Activated T-helper 1 cell treated with anti-CD3 and anti-CD28 coated beads, Interleukin-12 subunit alpha, Interleukin-12 subunit beta, Interleukin-2, Interleukin-4 antibody, amounts not matched to agents 30 ng/mL and 10 ng/mL and 1 ng/mL, durations not matched to agents 14 hours and 24 hours and 36 hours (primary cell): ENCODE measurements at places on chromosomes 6 and 20. TPM values are rescaled to one million over a fixed set of nuclear protein-coding genes. Genes with fewer than 3 reads are reported as not detected.

The EPPIN gene
- total RNA-seq: not detected in 2 replicates

The GABRR1 gene
- total RNA-seq: not detected in 2 replicates

The RBBP9 gene
- 18.6 and 18.7 TPM in 2 replicates for total RNA-seq

The ABT1 gene
- 32.6 and 32.9 TPM in 2 replicates for total RNA-seq

GRCh38 chr6:57017069-57017468, 29.4 kb upstream of the KIAA1586 start:
- no peaks in the 10 kb centered on the region for H3K36me3 ChIP-seq
- peaks cover 16% of the 10 kb centered on the region for H3K27me3 ChIP-seq
- H3K4me1 ChIP-seq: no peaks in the 10 kb centered on the region
- no peak for DNase-seq
- H3K4me3 ChIP-seq: no peak overlapping the region

DNA sequence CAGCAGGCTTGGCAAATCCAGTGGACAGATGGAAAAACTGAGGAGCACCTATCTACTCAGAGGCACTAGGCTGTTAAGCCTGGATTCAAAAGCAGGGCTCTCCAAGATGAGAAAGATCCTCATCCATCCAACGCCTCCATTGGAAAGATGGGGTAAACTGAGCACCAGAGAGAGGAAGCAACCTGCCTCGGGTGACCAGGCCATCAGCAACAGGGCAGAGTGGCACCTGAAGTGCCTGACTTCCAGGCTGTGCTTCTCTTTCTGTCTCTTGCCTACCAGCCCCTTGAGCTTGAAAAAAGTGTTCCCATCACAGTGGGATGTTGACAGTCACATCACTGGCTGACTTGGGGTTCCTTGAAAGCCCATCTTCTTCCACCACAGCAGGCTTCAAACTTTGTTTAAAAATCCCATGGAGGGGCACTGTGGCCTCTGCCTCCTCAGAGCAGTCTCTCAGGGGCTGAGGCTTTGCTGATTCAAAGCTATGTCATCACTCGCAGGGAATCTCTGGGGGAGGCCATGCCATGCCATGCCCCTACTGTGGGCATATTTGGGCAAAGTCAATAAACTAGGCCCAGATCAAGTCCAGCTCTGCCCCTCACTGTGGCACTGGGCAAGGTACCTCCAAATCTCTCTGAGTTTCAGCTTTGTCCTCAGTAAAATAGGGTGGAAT, 44.8 kb upstream of the TGM2 start:
- DNase-seq: no peak
- H3K36me3 ChIP-seq: no peaks in the 10 kb centered on the region
- no peak overlapping the region for H3K4me3 ChIP-seq
- H3K27me3 ChIP-seq: peaks cover 16% of the 10 kb centered on the region

GRCh38 chr6:28165563-28165962, 23.9 kb downstream of the ZKSCAN8 start:
- H3K27ac ChIP-seq: no peak overlapping the region
- no peaks in the 10 kb centered on the region for H3K27me3 ChIP-seq
- H3K4me1 ChIP-seq: peaks cover 8% of the 10 kb centered on the region

- peaks cover 25% of the 10 kb centered on the region for H3K36me3 ChIP-seq
- no peak overlapping the region for H3K4me3 ChIP-seq
- no peak for DNase-seq
- H3K4me1 ChIP-seq: peaks cover 18% of the 10 kb centered on the region
- H3K27me3 ChIP-seq: peaks cover 14% of the 10 kb centered on the region
- H3K27ac ChIP-seq: no peak overlapping the region
Measured at GRCh38 chr6:108853077-108853476, 4.9 kb downstream of the ARMC2 start.

- H3K4me3 ChIP-seq: no peak overlapping the region
- no peaks in the 10 kb centered on the region for H3K4me1 ChIP-seq
- no peak for DNase-seq
- no peak overlapping the region for H3K27ac ChIP-seq
- peaks cover 2% of the 10 kb centered on the region for H3K27me3 ChIP-seq
- H3K36me3 ChIP-seq: no peaks in the 10 kb centered on the region
Measured at GRCh38 chr20:4282550-4282949, 267.2 kb upstream of the RNF24 start.

DNA sequence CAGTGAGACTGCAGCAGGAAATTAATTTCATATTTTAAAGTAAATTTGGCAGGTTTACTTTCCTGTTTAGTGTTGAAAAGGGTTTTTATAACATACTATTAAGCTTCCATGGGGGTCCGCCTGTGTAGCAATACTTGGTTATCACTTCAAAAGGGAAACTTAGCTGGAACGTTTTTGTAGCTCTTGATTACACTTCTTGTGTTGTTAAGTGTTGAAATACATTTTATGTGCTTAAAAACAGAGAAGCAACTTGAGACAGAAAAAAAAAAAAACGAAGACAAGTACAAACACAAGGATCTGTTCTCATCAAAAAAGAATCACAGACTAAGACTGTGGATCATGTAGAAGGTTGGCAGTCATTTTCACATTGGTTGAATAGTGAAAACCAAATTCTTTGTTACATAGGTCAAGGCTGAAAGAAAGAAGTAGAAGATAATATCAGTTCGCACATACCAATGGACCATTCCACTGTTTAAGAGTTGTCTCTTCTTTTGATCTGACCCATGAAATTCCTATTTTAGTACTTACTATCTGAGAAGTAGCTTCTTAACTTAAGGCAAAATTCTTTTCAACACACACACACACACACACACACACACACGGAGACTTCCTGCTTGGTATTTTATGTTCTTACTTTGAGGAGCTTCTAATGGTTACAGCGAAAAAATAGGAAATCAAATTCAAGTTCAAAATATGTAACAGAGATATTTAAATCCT, 113.9 kb upstream of the SLC35B3 start:
- H3K27ac ChIP-seq: no peak overlapping the region
- no peak for DNase-seq
- H3K4me3 ChIP-seq: no peak overlapping the region
- H3K4me1 ChIP-seq: no peaks in the 10 kb centered on the region
- no peaks in the 10 kb centered on the region for H3K27me3 ChIP-seq
- no peaks in the 10 kb centered on the region for H3K36me3 ChIP-seq

DNA sequence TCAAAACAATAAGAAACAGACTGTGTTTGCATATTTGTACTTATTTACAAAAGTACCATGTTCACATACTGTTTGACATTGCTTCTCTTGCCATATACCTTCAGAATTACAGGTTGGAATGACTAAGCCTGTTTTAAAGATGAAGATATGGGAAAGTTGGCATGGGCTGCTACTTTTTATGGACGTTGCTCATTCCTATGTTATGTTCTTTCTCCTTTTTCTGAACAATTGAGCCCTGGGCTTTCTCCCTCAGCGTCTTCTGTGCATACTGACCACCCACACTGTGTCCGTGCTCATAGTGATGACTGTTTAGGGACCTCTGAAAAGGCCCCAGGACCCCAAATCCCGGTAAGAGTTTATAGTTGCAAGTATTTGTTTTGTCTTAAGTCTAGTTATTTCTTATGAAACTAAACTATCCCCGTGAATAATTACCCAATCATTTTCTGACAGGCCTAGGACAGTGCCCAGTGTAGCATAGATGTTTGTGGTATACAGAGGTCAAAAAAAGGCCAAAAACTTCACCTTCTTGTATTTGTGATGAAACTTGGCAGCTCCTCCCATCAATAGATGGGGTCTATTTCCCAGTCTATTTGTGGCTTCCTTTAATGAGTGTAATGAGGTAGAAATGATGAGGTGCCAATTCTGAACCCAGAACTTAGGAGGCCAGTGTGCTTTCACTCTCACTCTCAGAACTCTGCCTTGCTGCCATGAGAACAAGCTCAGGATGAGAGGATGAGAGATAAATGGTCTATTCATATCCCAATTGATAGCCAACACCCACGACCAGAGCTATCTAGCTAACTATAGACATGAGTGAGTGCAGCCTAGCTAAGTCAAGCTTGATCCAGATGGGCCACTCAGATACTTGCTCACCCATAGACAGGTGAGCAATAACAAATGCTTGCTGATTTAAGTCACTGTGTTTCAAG, 40.9 kb downstream of the GSTA4 start:
- no peak for DNase-seq
- no peaks in the 10 kb centered on the region for H3K36me3 ChIP-seq
- peaks cover 27% of the 10 kb centered on the region for H3K27me3 ChIP-seq
- H3K4me3 ChIP-seq: no peak overlapping the region
- no peak overlapping the region for H3K27ac ChIP-seq

GRCh38 chr6:16956361-16956760, 145.5 kb upstream of the STMND1 start:
- no peak for DNase-seq
- peaks cover 3% of the 10 kb centered on the region for H3K27me3 ChIP-seq
- H3K36me3 ChIP-seq: no peaks in the 10 kb centered on the region
- H3K4me1 ChIP-seq: peaks cover 14% of the 10 kb centered on the region
- no peak overlapping the region for H3K4me3 ChIP-seq

- no peaks in the 10 kb centered on the region for H3K27me3 ChIP-seq
- H3K27ac ChIP-seq: no peak overlapping the region
- no peak for DNase-seq
- no peak overlapping the region for H3K4me3 ChIP-seq
- no peaks in the 10 kb centered on the region for H3K4me1 ChIP-seq
Measured at GRCh38 chr6:74504941-74505340, 700.9 kb downstream of the COL12A1 start.

GRCh38 chr20:23530937-23531567, 37.2 kb downstream of the CST9L start:
- H3K27me3 ChIP-seq: no peaks in the 10 kb centered on the region
- no peak overlapping the region for H3K27ac ChIP-seq
- no peak overlapping the region for H3K4me3 ChIP-seq
- DNase-seq: no peak

GRCh38 chr6:144797881-144798589, 512.9 kb downstream of the UTRN start:
- no peak for DNase-seq
- no peak overlapping the region for H3K27ac ChIP-seq
- no peak overlapping the region for H3K4me3 ChIP-seq
- H3K4me1 ChIP-seq: no peaks in the 10 kb centered on the region
- no peaks in the 10 kb centered on the region for H3K27me3 ChIP-seq
